ENCODE measurements at places on chromosomes 5 and 9.

DNA sequence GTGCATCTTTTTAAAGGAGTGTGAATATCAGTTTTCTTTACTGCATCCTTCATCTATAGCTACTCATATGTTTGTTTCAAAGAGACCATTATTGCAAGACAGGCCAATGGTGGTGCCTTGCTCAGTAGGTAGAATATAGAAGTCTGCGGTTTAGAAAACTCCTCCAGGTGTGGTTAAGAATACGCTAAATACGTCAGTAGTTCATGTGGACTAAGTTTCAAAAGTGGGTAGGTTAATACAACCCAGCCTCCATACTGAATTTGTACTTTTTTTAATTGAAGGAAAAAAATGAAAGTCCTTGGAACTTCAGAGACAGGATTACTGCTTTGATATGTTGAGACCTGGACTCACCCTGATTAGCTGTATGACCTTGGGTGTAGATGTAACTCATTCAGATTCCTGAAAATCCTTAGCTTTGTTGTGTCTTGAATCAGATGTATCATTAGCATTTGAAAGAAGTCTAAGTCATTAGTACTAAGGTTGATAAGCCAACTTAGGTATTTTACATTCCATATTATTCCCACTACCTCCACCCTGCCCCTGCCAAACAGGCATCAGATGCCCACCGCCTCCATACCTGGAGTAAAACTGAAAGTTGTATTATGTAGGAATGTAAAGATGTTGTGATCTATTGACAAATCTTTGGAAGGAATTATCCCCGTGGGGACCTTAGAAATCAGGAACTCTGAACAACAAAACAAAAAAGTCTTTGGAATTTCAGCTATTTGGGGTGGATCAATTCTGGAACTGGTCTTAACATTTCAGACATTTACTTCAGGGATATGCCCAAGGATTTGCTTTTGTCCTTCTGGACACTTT is 6.1 kb downstream of the BASP1 start:
- DNase-seq: no peak

DNA sequence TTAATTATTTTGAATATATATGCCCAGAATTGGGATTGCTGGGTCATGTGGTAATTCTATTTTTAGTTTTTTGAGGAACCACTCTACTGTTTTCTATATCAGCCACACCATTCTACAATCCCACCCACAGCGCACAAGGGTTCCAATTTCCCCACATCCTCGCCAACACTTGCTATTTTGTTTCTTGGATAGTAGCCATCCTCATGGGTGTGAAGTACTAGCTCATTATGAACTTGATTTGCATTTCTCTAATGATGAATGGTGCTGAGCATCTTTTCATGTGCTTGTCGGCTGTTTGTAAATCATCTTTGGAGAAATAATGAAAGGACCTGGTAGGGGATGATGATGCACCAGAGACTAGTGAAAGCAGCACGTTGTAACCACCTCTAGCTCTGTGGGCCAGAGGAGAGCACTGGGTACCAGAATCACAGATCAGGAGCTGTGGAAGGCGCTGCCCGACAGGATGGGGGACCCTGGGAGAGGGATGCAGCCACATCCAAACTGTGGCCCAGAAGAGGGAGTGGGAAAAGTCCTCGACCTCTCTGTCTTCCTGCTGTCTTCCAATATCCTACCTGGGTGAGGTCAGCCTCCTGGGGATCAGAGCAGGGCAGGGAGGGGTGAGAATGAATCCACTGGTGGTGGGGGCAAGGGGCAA is 155.4 kb downstream of the RGS3 start:
- no peak for DNase-seq

GRCh38 chr5:94314460-94315131 is 303.8 kb downstream of the KIAA0825 start:
- DNase-seq: no peak

DNA sequence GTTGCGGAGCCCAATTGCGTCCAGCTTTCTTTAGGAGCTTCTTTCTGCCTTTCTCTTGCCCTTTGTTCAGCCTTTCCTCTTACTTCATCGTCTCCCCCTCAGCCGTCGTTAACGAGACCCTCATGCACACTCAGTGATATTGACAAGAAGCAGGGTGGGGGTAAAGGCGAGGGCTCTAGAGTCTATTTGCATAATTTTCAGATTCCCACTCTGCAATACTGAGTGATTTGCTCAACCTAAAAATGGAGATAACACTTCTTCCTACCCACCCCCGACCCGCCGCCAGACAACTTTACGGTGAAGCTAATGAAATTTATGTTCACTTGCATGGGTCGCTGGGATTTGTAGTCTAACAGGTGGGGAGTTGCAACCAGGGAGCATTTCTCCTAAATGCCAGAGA is 1.3 kb upstream of the TBC1D2 start:
- DNase-seq: no peak
